ENCODE measurements at places on chromosomes 5 and 9.
A peak's percentile ranks its signal among the peaks of the same experiment; 100 is the strongest.

DNA sequence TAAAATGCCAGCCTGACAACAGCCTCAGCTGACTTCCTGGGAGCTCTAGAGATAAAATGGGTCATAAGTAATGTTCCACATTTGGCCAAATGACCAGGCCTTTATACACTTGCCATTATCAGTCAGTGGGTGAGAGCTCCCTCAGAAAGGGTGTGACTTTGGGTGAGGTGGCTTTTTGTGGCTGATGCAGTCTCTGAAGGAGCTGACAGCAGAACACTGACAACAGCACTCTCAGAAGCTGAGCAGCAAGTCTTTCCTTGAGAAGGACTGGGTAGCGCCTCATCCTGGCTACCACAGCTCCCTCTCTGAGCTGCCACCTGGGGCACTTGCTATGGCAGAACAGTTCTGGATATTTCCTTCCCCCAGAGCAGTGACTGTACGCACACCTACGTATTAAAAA is 22.0 kb upstream of the GNAQ start:
- no peak for DNase-seq

DNA sequence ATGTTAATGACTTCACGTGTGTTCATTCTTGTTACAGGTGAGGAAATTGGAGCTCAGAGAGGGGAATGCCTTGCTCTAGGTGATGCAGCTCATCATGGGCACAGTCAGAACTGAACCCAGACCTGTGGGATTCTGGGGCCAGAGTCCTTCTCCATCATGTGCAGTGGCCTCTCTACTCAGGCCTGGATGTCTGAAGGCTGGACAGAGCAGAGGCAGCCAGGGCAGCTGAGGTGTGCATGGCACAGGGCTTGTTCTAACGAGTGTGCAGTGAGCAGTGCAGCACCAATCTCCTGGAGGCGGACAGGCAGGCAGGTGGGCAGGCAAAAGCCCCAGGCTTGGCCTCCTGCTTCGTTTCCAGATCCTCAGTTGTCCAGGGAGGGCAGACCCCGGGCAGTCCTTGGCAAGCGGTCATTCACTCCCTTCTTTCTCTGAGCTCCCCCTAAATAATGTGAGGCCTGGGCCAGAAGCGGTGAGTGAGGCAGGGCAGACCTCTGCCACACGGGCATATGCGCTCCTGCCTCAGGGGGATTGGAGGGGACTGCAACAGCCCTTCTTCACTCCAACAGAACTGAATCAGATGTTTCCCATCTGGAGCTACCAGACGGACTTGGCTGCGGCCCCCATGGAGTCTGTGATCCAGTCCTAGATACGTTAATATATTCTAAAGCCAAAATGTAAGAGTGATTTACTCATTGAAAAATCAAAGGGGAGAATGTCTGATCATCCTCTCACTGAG is 68.7 kb upstream of the FSTL4 start:
- peak; percentile 43 for DNase-seq

GRCh38 chr5:947626-948471 is 55.2 kb downstream of the TRIP13 start:
- peak; percentile 46 for DNase-seq

GRCh38 chr9:131008563-131008908 is 438 bp upstream of the LAMC3 start:
- no peak for DNase-seq

DNA sequence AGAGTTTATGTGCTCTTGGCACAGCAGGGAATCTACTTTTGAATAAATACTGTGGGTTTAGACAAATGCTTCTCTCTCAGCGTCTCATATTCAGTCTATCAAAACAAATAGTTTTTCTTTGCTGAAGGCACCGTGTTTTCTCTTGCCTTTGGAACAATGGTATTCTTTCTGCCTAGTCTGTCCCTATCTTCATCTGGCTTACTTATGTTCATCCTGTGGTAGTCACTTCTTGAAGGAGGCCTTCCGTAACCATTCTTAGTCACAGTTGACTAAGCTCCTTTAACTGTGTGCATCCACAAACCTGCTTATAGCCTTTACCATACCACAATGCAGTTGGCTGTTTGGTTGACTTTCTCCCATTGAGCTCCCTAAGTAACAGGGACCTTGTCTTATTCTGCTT is 45.9 kb downstream of the LARP1 start:
- DNase-seq, result no peak

DNA sequence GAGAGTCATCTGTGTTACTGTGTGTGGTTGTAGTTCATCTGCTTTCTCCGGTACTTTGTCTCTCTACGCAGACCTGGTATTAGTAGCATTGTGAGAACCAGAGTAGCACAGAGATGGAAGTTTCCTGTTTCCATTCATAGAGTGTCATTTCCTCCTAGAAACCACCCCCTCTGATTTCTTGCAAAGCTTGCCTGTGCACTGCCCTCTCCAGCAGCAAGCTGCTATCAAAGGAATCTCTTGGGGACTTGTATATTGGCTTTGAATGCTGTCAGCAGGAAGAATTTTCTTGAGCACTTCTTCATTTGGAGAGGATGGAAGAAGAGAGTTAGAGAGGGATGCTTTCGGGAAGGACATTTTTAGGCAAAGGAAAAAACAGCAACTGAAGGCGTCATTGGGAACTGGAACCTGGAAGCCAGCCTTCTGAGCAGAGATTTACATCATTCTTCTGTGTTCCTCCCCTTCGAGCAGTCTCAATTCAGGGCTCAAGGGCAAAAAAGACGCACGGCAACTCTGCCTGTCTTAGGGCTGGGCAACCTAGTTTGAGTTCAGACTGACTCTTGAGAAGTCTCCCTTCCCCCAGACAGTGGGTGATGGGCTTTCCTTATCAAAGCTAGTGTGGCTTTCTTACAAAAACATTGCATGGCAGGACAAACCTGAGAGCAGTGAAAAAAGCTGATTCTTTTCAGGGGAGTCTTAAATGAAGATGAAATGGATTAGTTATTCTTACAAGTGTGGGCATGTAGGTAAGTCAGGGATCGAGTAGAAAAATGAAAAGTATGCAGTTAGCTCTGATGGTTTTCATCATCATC is 226.3 kb downstream of the AOPEP start:
- DNase-seq, result no peak

DNA sequence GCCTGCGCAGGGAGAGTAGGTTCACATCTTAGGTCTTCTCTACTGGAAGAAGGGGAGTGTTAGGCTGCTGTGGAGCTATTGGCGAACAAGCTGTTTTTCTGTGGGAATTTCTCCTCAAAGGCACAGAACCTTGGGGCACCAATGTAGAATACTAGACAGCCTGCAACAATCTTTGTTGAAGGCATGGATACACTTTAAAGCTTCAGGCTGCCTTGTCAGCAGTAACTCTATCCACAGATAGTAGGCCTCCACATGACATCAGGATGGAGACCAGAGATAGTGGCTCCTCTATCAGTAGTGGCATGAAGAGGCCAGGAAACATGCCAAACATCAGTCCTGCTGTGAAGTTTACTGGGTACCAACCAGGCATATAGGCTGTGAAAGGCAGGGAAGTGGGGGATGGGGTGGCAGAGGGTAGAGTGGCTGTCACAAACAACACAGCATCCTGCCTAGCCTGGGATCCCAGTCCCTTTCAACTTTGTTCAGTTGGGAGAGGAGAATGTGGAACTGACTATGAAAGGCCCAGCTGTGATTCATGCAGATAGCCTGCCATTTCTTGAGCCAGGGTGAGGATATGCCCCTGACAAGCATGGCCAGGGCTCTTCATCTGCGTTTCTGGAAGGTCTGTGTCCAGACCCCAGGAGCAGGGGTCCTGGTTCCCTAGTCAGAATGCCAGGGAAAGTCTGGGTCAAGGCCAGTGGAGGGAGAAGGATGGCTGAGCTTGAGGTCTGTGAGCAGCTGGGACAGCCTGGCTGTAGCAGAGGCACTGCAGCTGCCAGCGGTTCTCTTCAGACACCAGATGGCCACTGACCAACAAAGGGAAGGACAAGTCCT is 1.0 kb upstream of the HK3 start:
- DNase-seq, result no peak

DNA sequence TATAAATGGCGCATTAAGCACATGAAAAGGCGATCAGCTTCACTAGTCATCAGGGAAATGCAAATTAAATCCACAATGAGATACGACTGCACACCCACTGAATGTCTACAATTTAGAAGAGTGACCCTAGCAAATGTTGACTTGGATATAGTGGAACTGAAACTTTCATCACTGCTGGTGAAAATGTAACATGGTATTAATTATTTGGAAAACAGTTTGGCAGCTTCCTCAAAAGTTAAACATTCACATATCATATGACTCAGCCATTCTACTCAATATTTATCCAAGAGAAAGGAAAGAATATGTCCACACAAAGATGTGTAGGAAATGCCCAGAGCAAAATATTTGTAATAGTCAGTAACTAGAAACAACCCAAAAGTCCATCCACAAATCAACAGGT is 146.5 kb downstream of the LPAR1 start:
- DNase-seq, result no peak

GRCh38 chr5:160188141-160189015 is 40.9 kb upstream of the FABP6 start:
- DNase-seq, result no peak

DNA sequence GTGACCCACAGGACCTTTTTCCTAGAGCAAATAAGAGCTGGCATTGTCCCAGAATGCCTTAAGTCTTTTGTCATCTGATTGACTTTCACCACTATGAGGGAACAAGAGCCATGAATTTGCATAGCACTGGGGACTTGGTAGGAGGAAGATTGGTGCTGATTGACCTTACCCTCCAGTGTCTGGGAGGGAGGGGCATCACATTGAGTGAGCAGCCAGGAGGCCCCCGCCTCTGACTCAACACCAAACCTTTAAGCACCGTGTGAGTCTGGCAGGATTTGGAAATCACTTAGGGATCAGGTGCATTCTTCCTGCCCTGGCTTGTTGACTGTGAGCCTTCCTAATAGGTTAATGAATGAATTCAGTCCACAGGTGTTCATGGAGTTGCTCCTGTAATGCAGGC is 40.7 kb downstream of the WNK2 start:
- DNase-seq, result no peak

- no peak for DNase-seq
Measured at GRCh38 chr9:14207352-14207995, 106.5 kb downstream of the NFIB start.

DNA sequence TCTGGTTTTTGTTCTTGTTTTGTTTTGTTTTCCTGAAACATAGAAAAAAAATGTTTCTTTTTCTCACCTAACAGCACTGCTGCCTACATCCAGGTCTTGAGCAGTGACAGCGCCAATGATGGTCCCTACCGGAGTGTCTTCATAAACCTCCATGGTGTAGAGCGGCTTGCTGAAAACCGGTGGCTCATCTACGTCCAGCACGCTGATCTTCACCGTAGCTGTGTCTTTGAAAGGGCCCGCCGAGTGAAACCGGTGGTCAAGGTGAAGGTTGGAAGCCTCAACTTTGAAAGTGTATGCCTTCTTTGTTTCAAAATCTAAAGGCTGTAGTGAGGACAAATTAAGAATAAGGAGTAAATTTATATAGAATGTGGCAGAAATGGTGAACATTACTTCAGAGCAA is 1051.0 kb downstream of the CDH12 start:
- DNase-seq, result no peak

DNA sequence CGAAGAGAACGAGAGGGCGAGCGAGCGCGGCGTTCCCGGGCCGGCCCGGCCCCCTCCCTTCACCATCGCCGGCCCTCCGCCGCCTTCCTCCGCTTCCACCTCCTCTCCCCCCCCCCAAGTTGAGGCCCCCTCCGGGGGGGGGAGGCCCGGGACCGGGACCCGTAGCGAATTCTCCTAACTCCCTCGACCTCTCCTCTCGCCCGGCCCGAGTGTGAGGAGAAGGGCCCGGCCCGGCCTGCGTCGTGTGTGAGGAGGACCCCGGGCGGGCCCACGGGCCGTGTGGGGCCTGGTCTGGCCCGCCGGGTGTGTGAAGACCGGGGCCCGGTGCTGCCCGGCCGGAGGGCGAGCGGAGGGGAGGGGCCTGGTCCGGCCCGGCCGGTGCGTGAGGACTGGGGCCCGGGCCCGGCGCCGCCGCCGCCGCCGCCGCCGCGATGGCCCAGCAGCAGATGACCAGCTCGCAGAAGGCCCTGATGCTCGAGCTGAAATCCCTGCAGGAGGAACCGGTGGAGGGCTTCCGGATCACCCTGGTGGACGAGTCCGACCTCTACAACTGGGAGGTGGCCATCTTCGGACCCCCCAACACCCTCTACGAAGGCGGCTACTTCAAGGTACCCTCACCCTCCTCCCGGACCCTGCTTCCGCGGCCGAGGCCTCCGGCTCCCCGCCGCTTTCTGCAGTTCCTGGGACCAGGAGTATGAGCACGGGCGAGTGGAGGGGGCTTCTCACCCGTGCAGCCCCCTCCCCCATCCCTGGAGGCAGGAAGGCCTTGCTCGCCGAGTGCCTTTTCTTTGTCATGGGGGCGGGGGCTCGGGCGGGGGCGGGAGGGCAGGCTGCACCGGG is 587 bp downstream of the UBE2R2 start:
- DNase-seq, result no peak

DNA sequence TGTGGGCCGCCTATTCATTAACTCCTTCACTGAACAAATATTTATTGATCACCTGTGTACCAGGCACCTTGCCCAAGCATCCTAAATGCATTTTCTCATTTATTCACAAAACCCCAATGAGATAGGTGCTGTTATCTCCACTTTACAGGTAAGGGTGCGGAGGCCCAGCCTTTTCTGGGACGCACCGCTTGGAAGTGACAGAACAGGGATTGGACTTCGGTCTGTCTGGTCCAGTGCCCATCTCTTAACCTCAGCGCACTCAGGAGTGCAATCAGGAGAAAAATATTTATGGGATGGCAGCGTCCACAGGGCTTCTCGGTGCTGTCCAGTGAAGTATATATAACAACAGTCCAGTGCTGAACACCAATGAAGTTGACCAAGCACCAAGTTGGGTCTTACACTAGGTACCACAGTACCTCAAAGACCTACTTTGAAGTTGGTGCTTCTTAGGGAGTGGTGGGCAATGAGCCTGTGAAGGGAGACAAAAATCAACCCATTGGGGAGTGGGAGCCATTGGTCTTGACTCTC is 18.9 kb upstream of the GARNL3 start:
- no peak for DNase-seq

GRCh38 chr5:78699552-78700153 is 51.1 kb upstream of the LHFPL2 start:
- no peak for DNase-seq

DNA sequence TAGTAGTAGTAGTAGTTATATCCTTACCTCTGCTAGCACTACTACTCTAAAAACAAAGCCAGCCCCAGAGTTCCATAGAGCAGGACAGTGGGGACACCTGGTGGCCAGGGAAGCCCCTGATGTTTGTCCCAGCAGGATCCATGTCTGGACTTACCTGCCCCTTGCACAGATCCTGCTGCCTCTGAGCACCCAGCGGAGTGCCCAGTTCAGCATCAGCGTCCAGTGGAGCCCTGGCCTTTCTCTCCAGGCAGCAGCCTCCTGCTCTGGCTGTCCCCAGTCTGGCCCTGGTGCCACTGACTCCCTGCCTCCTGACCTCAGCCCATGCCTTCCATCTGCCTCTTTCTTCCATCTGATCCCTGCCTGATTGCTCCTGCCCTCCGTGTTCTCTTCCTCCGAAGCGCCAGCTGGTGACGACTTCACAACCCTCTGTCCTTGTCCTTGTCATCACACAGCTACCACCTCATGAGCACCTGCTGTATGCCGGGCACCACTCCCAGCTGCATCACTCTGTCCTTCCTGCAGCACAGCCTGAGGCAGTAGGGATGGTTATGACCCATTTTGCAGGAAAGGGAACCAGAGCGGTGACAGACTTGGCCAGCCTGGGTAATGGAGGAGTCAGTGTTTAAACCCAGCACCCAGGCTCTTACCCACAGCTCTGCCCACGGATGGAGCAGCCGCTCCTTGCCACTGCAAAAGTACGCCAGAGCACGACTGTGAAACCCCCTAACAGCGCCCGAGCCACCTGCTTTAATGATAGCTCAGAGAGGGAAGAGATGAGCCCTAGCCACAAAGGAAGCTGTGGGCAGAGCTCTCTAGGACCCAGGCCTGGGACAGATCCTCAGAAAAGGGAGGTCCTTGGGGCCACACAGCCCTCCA is 11.5 kb downstream of the SARDH start:
- DNase-seq, result peak; percentile 80
